ENCODE measurements at places on chromosomes 4 and X. TPM values are rescaled to one million over a fixed set of nuclear protein-coding genes. Genes with fewer than 3 reads are reported as not detected.
A peak's percentile ranks its signal among the peaks of the same experiment; 100 is the strongest.

DNA sequence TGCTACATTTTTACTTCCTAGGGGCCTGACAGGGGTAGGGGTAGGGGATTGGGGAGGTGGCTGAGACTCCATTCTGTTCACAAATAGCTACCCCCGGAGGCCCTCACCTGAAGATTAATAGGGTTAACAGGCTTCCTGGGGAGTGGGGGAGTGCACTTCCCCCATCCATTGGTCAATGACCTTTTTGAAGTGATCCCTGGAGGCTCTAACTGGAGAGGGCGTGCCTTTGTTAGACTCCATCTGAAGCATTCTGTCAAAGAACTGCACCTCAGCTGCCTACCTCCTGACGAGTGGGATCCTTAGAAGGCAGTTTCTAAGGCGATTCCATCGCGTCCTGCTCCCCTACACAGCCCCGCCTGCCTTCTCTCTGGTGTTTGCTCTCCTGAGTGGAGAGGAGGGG is 10.0 kb upstream of the MTM1 start:
- DNase-seq = no peak
- no peak overlapping the region for H3K4me3 ChIP-seq
- no peak overlapping the region for H3K27ac ChIP-seq
- no peaks in the 10 kb centered on the region for H3K36me3 ChIP-seq

SLC2A9 gene
- total RNA-seq = 2.4 TPM

GRCh38 chr4:158958489-158959270 is 144.2 kb upstream of the RAPGEF2 start:
- H3K27ac ChIP-seq = no peak overlapping the region
- no peak for DNase-seq
- H3K36me3 ChIP-seq = no peaks in the 10 kb centered on the region
- H3K4me1 ChIP-seq = no peaks in the 10 kb centered on the region
- H3K4me3 ChIP-seq = no peak overlapping the region
- H3K27me3 ChIP-seq = peaks cover 9% of the 10 kb centered on the region

- no peak overlapping the region for H3K27ac ChIP-seq
- H3K4me3 ChIP-seq = no peak overlapping the region
- DNase-seq = no peak
- H3K27me3 ChIP-seq = peaks cover 2% of the 10 kb centered on the region
- no peaks in the 10 kb centered on the region for H3K36me3 ChIP-seq
These were observed 27.9 kb downstream of the IQSEC2 start for GRCh38 chrX:53253293-53254020.

GABRB1 gene
- total RNA-seq = not detected

DNA sequence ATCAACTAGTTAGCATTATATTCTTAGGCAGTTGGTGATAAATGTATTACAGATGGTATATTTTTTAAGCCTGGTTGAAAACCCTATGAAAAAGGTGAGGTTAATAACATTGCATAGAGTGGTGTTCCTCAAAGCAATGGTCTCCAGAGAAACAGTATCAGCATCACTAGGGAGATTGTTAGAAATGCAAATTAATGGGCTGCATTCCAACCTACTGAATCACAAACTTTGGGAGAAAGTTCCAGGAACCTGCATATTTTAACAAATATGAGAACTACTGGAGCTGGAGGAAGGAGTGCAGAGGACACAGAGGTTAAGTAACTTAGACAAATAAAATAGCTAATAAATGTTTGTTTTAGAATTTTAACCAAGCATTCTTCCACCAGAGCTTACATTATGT is 166.9 kb upstream of the PCDH10 start:
- H3K27ac ChIP-seq = no peak overlapping the region
- H3K36me3 ChIP-seq = no peaks in the 10 kb centered on the region
- DNase-seq = no peak

APEX2 gene
- 35.9 TPM for total RNA-seq

CD38 gene
- total RNA-seq = 75.3 TPM

DNA sequence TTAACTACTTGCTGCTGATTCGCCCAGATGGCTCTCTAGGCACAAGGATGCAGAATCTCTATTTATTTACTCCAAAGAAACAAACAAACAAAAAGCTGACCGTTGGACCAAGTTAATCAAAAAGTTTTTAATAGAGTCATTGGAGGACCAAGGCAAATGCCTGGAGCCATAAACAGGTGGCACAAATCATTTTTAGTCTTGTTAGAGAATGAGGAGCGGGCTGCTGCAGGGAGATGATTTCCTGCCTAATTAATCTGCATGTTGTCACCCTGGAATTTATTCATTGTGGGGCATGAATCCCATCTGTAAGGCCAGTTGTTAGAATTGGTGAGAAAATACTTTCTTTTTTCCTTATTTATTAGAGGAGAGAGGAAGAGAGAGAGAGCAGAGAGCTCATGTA is 147.4 kb upstream of the GATB start:
- H3K4me3 ChIP-seq = no peak overlapping the region
- H3K27me3 ChIP-seq = peaks cover 4% of the 10 kb centered on the region
- H3K27ac ChIP-seq = no peak overlapping the region
- no peak for DNase-seq
- H3K4me1 ChIP-seq = peaks cover 2% of the 10 kb centered on the region

KDR gene
- not detected for total RNA-seq

DNA sequence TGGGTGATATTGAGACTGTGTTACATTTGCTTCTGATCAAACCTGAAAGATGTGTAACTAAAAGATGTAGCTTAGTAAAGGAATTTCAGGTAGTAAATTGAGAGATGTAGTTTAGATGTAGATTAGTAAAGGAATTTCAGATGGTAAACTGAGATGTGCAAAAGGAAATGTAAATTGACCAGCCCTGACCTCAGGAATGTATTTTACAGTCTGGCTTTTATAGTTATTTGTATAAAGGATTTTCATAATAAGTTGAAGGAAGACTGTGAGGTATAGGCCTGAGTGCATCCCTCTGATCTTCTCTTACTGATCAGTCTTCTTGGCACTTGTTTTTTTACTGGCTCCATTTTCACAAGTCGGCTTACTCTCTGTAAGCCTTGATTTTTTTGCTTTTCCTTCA is 3.2 kb downstream of the KLHL2 start:
- H3K27me3 ChIP-seq = no peaks in the 10 kb centered on the region
- H3K27ac ChIP-seq = no peak overlapping the region
- H3K4me1 ChIP-seq = peaks cover 72% of the 10 kb centered on the region
- peak overlapping the region; percentile 18 for H3K4me3 ChIP-seq
- H3K36me3 ChIP-seq = peaks cover 35% of the 10 kb centered on the region

TLR10 gene
- total RNA-seq = not detected
